Naive thymus-derived CD8-positive, alpha-beta T cell (primary cell): ENCODE measurements at places on chromosomes 5 and 9. TPM values are rescaled to one million over a fixed set of nuclear protein-coding genes. Genes with fewer than 3 reads are reported as not detected.

DNA sequence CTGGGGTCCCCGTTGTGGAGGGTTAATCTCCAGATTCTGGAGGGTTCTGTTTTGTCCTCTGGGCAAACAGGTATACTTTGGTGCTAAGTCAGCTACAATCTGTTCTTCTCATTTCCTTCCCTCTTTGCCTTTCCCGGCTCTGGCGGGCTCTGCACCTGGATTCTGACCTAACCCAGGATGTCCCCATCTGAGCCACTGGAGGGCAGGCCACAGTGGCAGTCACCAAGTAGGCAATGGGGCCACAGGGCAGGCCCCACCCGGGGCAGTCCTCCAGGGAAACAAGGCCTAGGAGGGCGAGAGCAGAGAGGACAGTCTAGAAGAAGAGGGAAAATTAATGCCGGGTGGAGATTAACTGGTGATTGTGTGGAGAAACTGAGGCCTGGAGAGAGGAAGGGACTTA, 40.4 kb upstream of the HRH2 start:
- peaks cover 17% of the 10 kb centered on the region for H3K4me1 ChIP-seq
- no peak for DNase-seq
- no peak overlapping the region for H3K27ac ChIP-seq
- no peaks in the 10 kb centered on the region for H3K36me3 ChIP-seq
- H3K4me3 ChIP-seq, result no peak overlapping the region

DNA sequence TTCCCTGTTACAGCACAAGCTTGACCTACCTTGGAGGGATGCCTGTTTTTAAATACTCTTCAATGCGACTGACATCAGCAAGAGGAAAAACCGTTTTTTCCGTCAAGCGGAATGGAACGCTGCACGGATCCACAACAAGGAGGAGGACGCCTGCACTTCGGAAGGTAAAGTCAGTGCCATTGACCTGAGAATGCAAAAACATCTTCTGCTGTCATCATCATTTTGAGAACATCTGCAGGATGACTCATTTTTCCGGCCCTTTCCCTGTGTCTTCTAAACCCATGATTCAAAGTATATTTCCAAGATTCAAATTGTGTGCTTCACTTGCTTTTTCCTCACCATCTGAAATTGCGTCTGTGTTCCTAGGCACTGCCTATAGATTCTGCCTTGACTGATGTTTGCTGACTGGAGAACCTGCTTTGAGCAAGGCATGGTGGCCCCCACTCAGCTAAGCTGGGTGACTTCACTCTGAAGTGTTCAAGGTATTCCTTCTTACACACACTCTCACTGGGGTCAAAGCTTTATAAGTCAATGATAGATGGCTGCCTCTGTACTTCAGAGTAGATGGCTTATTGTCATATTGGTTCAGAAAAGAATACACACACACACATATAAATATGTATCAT, 78.1 kb downstream of the CEMIP2 start:
- H3K27me3 ChIP-seq, result no peaks in the 10 kb centered on the region
- no peak overlapping the region for H3K4me3 ChIP-seq
- H3K4me1 ChIP-seq, result peaks cover 47% of the 10 kb centered on the region
- no peak for DNase-seq
- peaks cover 65% of the 10 kb centered on the region for H3K36me3 ChIP-seq

GRCh38 chr5:150789943-150790611, 11.5 kb downstream of the SMIM3 start:
- H3K36me3 ChIP-seq, result no peaks in the 10 kb centered on the region
- peak overlapping the region; percentile 95 for H3K27ac ChIP-seq

DNA sequence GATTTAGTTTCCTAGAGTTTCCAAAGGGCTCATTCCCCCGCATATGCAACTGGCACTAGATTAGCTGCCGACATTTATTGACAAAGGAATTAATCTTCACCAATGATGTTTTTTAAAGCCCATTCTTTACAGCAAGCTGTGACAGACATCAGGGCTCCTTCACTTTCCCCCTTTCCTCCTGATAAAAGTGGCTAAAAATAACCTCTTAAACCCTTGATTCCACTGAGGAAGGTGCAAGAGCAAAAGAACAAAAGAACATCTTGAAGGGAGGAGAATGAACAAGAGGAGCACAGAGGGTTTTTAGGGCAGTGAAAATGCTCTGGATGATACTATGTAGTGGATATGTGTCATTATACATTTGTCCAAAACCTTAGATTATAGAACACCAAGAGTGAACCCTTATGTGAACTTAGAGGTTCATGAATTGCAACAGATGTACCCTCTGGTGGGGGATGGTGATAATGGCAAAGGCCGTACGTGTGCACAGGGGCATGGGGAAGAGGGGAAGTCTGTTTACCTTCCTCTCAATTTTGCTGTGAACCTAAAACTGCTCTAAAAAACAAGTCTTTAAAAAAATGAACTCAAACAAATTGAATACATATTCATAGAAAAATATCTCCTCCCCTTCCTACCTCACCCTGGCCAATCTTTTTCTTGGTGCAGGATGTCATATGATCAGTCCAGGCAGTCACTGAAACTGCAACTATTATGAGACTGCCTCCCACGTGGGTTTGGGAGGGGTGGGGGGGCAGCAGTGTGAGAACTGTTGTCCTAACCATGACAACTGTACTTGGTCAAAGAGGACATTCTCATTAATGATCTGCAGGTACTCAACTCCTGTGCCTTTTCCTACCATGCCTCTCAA, 83.0 kb downstream of the MARCHF3 start:
- H3K36me3 ChIP-seq, result no peaks in the 10 kb centered on the region
- no peak for DNase-seq
- no peaks in the 10 kb centered on the region for H3K4me1 ChIP-seq
- no peak overlapping the region for H3K4me3 ChIP-seq

DNA sequence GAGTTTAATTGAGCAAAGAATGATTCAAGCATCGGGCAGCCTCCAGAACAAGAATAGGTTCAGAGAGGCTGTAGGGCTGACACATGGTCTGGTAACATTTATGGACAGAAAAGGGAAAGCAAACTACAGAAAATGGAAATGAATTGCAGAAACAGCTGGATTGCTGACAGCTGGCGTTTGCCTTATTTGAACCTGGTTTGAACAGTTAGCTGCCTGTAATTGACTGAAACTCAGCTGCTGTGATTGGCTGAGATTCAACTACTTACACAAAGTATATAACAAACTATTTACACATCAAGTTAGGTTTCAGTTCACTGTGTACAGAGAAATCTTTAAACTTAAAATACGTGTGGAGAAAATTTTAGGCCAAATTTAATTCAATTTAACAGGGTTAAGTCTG, 441.7 kb downstream of the PRELID2 start:
- H3K4me3 ChIP-seq, result no peak overlapping the region
- H3K36me3 ChIP-seq, result peaks cover 9% of the 10 kb centered on the region
- H3K27me3 ChIP-seq, result no peaks in the 10 kb centered on the region
- no peak for DNase-seq
- no peaks in the 10 kb centered on the region for H3K4me1 ChIP-seq

DNA sequence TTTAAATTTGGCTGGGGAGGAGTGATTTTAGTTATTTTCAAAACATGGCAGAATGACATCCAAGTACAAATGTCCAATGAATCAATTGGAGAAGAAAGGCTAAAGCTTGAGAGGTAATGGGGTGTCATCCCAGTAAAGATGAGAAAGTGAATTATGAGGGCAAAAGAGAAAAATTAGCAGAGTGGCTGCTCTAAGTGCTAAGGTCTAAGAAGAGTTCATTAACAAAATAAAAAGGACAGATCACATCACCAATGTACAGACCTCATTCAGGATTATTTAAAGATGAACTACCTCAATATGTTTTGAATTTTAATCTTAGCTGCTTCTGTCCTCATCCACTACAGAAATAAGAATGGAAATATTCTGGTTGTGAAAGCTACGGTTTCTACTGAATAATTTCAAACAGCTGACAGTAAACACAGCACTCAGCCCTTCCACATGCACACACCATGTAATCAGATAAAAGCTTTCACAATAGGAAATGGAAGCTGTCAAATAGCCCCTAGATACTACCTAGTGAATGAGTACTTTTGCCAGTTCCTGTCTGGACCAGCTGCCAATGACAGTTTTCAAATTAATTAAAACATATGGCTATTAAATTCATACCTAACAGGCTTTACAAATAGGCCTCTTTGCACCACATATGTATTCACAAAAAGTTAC, 171.5 kb downstream of the SSBP2 start:
- no peaks in the 10 kb centered on the region for H3K27me3 ChIP-seq
- no peak overlapping the region for H3K4me3 ChIP-seq
- H3K4me1 ChIP-seq, result peaks cover 22% of the 10 kb centered on the region
- peak overlapping the region; percentile 54 for H3K27ac ChIP-seq

GRCh38 chr9:98880311-98881015, 63.2 kb upstream of the COL15A1 start:
- H3K27me3 ChIP-seq, result peaks cover 15% of the 10 kb centered on the region
- no peaks in the 10 kb centered on the region for H3K4me1 ChIP-seq
- no peak for DNase-seq
- no peaks in the 10 kb centered on the region for H3K36me3 ChIP-seq
- no peak overlapping the region for H3K4me3 ChIP-seq
- no peak overlapping the region for H3K27ac ChIP-seq

- no peak for DNase-seq
- H3K4me3 ChIP-seq, result no peak overlapping the region
- H3K4me1 ChIP-seq, result no peaks in the 10 kb centered on the region
- H3K27me3 ChIP-seq, result peaks cover 19% of the 10 kb centered on the region
- no peak overlapping the region for H3K27ac ChIP-seq
Observed at GRCh38 chr5:6461793-6462650, 13.4 kb downstream of the UBE2QL1 start.

- H3K27me3 ChIP-seq, result no peaks in the 10 kb centered on the region
- H3K27ac ChIP-seq, result no peak overlapping the region
- H3K4me3 ChIP-seq, result no peak overlapping the region
- DNase-seq, result no peak
- H3K4me1 ChIP-seq, result no peaks in the 10 kb centered on the region
Observed at GRCh38 chr5:8473827-8474568, 605.0 kb downstream of the MTRR start.

- DNase-seq, result no peak
- H3K4me3 ChIP-seq, result no peak overlapping the region
- peaks cover 92% of the 10 kb centered on the region for H3K36me3 ChIP-seq
- peaks cover 4% of the 10 kb centered on the region for H3K4me1 ChIP-seq
- no peaks in the 10 kb centered on the region for H3K27me3 ChIP-seq
Observed at GRCh38 chr5:87400305-87400899, 12.3 kb downstream of the CCNH start.

DNA sequence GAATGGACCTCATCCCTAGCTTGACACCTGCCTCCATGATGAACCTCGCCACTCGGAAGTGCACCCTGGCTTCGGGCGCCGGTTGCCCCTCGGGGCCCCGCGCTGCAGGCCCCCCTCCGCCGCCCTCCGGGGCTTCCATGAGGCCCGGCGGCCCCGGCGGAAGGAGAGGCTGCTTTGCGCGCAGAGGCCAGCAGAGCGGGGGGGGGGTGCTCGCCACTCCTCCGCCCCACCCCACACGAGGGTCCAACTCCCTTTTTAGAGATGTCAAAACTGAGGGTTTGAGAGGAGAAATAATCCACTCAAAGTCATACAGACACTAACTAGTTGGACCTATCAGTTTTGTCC, 7.9 kb downstream of the DUSP1 start:
- peaks cover 37% of the 10 kb centered on the region for H3K4me1 ChIP-seq
- DNase-seq, result no peak
- H3K4me3 ChIP-seq, result no peak overlapping the region
- H3K27me3 ChIP-seq, result no peaks in the 10 kb centered on the region
- H3K36me3 ChIP-seq, result peaks cover 8% of the 10 kb centered on the region
- peak overlapping the region; percentile 94 for H3K27ac ChIP-seq

DNA sequence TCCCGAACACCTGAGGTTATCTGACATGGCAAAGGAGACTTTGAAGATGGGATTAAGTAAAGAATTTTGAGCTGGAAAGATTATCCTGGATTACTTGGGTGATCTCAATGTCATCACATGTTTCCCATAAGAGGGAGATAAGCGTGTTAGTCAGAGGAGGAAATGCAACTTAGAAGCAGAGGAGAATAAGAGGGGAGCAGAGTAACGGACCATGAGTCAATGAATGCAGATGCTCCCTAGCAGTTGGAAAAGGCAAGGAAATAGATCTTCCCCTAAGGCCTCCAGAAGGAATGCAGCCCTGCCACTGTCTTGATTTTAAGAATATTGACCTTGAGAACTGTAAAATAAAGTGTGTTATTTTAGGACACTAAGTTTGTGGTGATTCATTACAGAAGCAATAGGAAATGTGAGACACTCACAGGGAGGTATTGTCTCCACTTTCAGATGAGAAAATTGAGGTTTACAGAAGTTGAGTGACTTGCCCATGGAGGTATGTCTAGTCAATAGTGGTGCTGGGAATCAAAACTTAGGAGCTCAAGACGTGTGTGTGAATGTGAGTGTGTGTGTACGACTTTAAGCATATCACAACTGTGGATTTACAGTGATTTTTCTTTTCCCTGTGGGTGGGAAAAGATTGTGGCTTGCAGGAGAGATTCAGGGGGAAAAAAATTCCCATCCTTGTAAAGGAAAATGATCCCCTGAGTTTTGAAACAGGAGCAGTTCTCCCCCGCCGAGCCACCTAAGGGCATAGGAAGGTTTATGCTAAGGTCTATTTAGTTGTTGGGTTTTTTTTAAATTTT, 125.3 kb downstream of the TRIM32 start:
- no peaks in the 10 kb centered on the region for H3K4me1 ChIP-seq
- no peak overlapping the region for H3K4me3 ChIP-seq
- peaks cover 22% of the 10 kb centered on the region for H3K27me3 ChIP-seq

DNA sequence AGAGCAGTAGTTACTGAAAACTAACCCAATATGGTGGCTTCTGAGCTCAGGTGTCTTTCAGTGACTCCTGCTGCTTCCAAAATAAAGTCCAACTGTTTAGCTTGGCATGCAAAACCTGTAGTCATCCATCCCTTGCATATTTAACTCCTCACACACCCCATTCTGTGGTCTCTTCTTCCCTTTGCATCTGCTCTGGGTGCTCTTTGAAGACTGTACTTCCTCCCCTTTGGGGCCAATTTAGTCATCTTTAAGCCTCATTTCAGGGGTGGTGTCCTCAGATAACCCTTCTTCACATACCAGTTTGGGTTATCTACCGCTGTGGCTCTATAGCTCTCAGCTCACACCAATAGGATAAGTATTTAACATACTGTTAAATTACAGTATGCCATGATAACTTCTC, 209.9 kb upstream of the DMRT1 start:
- H3K4me1 ChIP-seq, result peaks cover 36% of the 10 kb centered on the region
- no peaks in the 10 kb centered on the region for H3K36me3 ChIP-seq
- H3K4me3 ChIP-seq, result no peak overlapping the region
- no peaks in the 10 kb centered on the region for H3K27me3 ChIP-seq

ACSL6 gene
- 41.8 TPM for total RNA-seq

ANXA1 gene
- total RNA-seq, result 89.4 TPM

FOXD4L5 gene
- total RNA-seq, result 0.52 TPM

QSOX2 gene
- total RNA-seq, result 15.9 TPM

KCNIP1 gene
- total RNA-seq, result not detected
